Stimulated activated CD4-positive, alpha-beta T cell treated with anti-CD3 and anti-CD28 coated beads, Interleukin-4, amount 100 ng/mL, for 24 hours (primary cell): ENCODE measurements at places on chromosomes 4 and X.

DNA sequence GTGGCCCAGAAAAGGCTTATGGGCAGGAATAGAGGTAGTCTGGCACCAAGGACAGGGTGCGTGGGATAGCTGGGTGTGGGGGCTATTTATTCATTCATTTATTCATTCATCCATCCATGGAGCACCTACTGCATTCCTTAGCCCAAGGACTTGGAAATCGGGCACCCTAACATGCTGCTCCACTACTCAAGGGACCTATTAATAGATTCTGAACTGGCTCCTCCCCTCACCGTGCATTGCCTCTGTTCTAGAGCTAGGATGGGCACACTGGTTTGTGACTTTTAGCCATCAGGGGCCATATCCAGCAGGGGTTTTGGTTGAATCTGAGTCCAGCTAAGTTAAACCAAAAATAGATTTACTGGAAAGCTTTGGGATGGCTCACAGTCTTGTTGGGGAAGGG lies 30.6 kb upstream of the PJA1 start:
- no peak for DNase-seq

DNA sequence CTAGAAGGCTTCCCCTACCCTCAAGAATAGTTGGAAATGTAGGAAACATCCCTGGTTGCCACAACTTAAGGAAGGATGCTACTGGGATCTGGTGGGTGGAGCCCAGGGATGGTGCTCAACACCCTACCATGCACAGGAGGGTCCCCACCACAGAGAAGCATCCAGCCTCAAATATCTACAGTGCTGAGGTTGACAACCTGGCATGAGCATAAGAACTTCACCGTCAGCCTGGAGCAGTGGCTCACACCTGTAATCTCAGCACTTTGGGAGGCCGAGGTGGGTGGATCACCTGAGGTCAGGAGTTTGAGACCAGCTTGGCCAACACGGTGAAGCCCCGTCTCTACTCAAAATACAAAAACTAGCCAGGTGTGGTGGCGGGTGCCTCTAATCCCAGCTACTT lies 24.0 kb upstream of the ASMTL start:
- DNase-seq: no peak

- no peak for DNase-seq
These were observed 2.8 kb downstream of the ANKRD37 start for GRCh38 chr4:185399466-185399865.

- DNase-seq: no peak
These were observed 50.5 kb downstream of the PSAPL1 start for GRCh38 chr4:7384003-7384928.

DNA sequence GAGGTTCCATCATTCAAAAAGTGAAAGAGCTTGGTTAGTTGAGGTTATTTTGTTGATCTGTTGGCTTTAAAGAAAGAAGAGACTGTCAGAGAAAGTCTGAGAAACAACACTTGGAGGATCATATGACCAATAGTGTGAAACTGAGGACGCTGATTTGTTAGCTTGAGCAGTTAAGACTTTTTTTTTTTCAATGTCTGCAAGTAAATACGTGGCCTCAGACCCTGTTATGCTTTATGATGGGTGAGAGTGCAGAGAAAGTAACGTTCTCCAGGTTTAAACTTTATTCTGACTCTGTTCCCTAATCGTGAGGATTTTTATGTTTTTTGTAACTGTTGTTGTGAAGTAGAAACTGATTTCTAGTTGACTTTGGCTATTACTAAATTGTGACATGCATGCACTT lies 45.9 kb downstream of the GAB1 start:
- DNase-seq: no peak
